ENCODE measurements at places on chromosomes 16 and 17.

GRCh38 chr17:76390003-76390421, 5.6 kb downstream of the SPHK1 start:
- DNase-seq: no peak

DNA sequence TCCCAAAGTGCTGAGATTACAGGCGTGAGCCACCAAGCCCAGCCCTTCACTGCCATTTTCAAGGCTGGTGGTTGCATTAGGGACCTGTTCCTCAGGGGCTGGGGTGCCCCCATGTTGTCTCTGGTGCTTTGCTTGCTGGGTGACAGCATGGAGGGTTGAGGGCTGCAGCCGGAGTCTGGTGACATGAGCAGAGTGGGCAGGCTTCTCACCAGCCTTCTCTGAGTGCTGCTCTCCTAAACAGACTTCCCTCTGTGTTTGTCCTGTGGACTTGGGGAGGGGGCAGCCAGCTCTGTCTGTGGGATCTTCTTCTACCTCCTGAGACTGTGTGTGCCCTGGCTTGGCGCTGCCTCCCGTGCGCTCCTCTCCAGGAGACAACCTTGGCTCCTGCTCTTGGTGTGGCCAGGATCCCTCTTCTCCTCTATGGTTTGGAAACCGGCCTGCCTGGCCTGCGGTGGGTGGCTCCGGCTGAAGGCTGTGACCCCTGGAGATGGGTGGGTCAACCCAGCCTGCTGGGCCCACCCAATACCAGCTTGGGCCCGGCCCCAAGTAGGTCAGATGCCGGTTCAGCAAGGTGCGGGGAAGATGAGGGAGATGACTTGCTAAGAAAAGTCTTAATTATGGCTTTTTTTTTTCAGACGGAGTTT, 72.1 kb downstream of the PDPK1 start:
- DNase-seq: no peak

- DNase-seq: peak; percentile 54
Observed at GRCh38 chr17:58960068-58960467, 146.6 kb downstream of the TRIM37 start.

DNA sequence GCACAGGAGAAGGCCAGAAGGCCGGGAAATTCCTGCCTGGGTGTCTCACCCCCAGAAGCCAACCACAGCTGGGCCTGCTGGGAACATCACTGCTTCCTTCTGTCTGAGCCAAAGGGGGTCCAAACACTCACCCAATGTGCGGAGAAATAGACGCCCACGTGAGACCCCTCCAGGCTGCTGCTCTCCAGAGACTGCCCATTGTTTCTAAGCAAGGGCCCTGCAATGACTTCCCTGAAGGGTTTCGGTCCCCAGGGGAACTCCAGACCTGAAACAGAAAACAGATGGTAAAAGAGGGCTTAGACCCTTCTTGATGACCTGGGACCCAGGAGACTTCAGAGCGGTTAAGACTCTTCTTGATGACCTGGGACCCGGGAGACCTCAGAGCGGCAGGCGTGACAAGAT, 41.3 kb downstream of the MRM3 start:
- no peak for DNase-seq

DNA sequence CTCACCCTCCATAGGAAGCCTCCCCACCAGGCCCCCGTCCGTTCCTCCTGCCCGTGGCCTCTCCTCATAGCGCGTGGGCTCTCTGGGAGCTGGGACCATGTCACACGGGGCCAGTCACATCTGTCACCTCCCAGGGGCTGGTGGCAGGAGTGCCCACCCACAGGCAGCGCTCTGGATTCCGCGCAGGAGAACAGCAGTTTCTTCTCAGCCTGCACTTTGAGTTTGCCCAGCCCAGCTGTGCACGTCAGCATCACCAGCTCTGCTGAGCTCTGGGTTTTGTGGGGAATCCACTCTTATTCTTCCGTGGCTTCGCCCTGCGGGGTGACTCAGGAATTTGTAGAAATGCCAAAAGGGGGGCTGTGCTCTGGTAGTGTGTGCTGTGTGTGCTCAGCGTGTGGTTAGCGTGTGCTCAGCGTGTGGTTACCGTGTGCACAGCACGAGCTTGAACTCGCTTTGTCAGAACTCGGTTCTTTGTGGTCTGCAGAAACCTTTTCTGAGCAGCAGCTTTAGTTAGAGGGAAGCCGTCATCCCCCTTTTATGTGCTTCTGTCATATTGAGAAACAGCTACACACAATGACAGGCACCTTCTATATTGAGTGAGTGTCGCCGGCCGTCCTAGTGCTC, 3.2 kb downstream of the ACSF3 start:
- no peak for DNase-seq

DNA sequence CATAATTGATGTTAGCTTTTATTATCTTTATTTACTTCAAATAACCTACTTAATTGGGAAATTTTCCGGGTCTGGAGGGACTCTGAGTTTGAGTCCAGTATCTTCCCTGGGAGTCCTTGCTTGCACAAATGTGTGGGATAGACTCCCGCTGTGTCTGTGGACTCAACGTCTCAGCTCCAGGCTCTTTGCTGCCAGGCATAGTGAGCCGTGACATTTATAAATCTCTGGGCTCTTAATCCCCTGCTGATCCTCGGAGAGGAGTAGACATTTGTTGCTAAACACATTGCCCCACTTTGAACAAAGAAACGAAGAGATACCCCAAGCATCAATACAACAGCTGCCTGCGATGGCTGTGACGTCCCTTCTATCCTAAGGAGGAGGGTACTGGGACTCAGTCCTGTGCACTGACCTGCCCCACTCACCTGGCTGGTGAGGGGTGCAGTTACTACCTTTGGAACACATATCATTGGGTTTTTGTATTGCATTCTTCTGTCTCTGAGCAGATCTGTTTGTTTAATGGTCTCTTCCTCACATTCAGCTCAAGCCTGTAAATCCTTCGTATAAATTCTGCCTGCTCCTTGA, 316.9 kb downstream of the HAPSTR1 start:
- DNase-seq: no peak

DNA sequence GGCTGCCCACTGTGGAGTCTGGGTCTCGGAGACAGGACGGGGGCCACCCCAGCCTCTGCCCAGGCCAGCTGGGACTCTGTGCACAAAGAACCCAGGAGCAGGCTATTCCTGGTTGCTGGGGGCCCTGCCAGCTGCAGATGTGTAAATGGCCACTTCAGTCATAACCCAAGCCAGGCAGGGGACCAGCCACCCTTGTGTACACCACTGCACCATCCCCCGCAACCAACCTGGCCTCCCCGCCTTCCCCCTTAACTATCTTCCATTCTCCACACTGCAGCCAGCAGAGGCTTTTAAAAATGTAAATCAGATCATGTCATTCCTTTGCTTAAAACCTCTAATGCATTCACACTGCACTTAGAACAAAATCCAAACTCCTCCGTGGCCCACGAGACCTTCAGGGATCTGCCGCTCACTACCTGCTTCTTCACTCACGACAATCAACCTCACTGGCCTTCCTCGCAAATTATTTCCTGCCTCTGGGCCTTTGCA, 28.3 kb downstream of the RTN4RL1 start:
- no peak for DNase-seq

DNA sequence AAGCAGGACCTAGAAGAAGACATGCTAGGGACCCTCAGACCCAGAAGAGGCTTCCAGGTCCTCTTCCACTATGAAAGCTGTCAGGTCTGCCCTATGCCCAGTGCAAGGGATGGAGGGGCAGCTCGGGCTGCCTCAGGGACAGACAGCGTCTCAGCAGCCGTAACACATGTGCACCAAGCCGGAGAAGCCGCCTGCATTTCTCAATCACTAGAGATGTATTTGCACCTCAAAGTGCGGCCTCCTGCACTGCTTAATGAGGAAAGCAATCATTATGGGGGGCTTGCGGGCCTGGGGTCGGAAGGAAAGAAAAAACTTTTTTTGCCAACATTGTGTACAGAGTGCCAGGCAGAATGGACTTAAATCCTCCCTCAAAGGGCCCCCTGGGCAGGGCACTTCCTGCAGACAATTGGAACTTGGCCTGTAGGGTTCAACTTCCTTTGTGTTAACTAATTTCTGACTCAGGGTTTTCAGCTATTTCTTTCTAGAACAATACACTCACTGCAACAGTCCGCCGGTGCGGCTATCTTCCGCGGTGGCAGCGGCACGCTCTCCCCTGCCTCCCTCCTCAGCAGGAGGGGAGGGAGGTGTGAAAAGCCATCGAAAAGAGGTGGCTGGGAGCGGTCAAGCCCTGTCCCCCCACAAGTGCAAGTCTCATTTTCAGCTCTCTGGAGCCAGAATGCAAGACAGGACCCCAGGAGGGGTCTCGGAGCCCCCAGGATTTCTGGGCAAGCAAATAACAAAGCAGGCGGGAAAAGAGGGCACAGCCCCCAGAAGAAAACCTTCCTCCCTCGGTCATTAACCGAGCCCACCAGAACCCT, 101.2 kb downstream of the ZNF423 start:
- DNase-seq: peak; percentile 25

GRCh38 chr16:84813141-84813934, 6.4 kb upstream of the CRISPLD2 start:
- DNase-seq: no peak

- no peak for DNase-seq
Observed at GRCh38 chr17:38825762-38826247, 684 bp upstream of the CWC25 start.

- DNase-seq: no peak
Observed at GRCh38 chr17:48915459-48916282, 7.5 kb downstream of the UBE2Z start.

All from hematopoietic multipotent progenitor cell treated with erythropoietin and hydrocortisone succinate and interleukin-3 and kit ligand, for 6 days (in vitro differentiated cells).